ENCODE measurements at places on chromosomes 7 and 10.
A peak's percentile ranks its signal among the peaks of the same experiment; 100 is the strongest.

DNA sequence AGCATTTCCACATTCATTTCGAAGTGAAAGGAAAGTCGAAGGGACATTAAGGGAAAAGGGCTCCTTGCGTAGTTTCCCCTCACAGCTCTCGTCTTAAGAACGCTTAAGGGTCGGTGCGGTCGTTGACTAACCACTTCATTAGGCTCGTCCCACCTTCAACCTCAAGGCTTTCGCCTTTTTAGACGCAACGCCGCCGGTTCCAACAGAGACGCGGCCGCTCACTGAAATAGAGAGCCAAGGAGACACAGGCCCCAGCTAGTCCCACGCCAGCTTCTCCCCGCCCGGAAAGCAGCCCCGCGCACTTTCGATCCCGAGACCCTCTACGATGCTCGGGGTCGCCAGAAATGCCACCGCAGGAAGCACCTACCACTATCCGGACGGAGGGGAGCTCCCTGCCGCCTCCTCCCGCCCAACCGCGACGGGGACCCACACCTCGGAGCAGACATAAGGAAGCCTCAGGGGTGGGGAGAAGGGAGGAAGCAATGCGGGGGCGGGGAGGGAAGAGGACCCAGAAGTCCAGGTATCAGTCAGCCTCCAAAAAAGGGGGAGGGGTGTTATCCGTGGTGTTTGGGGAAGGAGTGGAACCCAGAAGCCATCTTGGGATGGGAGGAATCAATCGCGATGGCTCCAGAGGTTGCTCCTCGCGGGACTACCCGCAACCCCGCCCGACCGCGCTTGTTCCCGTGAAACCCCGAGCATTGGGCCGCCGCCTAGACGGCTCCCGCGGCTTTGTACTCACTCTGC lies 559 bp downstream of the TRA2A start:
- peak; percentile 73 for DNase-seq

DNA sequence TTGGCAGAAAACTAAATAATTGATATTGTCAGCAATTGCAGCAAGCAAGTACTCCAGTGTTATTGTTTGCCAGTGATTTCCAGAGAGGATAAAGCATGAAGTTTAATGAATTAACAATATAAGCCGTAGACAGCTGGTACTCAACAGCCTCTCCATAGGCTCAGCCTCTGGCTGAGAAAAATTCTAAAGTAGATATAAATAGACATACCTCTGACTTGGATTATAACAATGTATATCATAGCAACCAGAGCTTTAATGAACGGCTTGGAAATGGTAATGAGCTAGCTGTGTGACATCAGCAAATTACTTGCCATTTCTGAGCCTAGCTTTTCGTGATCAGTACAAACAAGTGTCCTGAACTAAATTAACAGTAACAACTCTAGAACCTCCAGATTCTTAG lies 1055.4 kb upstream of the AUTS2 start:
- DNase-seq, result no peak

- peak; percentile 86 for DNase-seq
These were observed at the start of gene CREB5 for GRCh38 chr7:28411876-28412662. TSS of gene CREB5 (plus strand) at chr7:28412518. CDS start at chr7:28412915, 397 bp downstream.

DNA sequence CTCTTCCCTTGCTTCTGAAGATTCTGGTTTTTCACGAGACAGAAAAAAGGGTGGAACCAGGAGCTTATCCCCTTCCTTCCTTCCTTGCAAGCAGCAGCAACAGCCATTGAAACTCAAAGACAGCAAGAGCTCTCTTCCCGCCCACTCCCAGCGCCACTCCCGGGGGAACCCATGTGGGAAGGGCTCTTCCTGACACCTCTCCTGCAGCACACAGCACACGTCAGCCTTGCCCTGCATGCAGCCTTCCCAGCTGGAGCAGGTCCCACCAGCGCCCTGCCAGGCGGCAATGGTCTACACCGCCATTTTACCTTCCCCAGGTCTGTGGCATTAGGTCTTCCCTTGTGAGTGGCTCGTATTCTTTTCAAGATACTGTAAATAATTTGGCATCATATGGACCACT lies 161.8 kb downstream of the MGMT start:
- DNase-seq, result no peak

- DNase-seq, result peak; percentile 57
These were observed 124.8 kb upstream of the TMEM72 start for GRCh38 chr10:44786286-44786850.

Measured in kidney (tissue), 22 donors.